ENCODE measurements at places on chromosomes 13 and 19. TPM values are rescaled to one million over a fixed set of nuclear protein-coding genes. Genes with fewer than 3 reads are reported as not detected.

Gene BCL2L12
- total RNA-seq, result 21.2 TPM

DNA sequence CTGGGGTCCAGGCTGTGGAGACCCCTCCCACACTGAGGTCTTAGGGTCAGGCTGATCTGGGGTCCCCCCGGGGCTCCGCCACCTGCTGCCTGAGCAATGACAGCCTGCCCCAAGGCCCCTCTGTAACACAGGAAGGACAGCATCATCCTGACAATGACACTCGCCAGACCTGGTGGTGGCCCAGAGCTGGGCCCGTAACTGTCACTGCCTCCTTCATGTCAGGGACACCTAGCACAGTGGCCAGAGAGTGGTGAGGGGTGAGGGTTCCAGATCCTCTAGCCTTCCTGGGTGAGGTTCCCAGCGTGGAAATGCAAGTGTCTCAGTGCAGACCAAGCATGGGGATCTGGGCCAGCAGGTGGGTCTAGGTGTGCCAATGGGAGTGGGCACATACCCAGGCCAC lies 27.8 kb downstream of the OPA3 start:
- DNase-seq, result no peak

DNA sequence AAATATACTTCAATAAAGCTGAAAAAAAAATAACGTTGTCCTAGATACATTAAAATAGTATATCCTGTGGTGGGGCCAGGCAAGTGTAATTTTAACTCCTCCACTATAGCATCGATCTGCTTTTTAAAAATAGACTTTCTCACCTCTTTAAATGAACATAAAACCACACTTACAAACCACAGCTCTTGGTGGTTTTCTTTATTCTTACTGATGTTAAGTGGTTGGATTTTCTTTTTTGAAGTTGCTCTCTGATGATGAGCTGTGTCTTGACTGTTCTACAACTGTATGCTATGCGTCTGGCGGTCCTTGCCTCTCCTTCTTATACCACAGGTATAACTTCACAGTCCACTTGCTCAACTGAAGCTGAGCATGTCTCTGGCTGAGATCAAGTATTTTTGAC lies 721.5 kb upstream of the KLHL1 start:
- DNase-seq, result no peak

- DNase-seq, result no peak
Observed at GRCh38 chr13:107534548-107534947, 680.8 kb downstream of the LIG4 start.

GRCh38 chr13:101185606-101186005 lies 230.7 kb downstream of the NALCN start:
- DNase-seq, result no peak

- no peak for DNase-seq
Observed at GRCh38 chr19:4177146-4177545, 5.2 kb downstream of the SIRT6 start.

GRCh38 chr13:77516342-77516789 lies 19.1 kb upstream of the SCEL start:
- no peak for DNase-seq

Gene LILRB1
- 0.10 TPM for total RNA-seq

DNA sequence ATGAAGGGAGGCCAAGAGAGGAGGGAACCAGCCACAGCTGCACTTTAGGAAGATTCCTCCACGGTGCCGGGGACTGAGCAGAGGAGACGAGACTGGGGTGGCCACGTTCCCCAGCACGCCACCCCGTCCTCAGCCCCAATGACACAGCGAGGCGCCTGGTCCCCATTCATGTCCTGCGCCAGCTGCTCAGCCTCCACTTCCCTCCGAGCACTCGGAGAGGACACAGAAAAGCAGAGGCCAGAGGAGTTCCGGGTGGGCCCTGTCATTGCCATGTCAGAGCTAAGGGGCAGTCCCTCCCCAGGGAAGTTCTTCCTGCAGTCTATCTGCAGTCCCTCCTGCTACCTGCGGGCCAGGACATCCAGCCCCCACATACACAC lies 53.2 kb upstream of the NFIC start:
- DNase-seq, result no peak

DNA sequence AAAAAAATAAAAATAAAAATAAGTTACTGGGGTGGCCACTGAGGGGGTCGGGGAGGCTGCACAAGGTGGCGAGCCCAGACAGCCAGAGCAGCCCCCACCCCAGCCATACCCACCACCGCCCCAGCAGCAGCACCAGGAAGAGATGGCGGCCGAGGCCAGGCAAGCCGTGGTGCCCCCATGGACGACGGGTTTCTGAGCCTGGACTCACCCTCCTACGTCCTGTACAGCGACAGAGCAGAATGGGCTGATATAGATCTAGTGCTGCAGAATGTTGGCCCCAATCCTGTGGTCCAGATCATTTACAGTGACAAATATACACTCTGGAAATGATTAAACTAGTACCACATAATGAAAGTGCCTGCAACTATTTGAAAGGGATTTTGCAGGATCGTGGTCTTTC lies 71.6 kb upstream of the ZDHHC20 start:
- no peak for DNase-seq

DNA sequence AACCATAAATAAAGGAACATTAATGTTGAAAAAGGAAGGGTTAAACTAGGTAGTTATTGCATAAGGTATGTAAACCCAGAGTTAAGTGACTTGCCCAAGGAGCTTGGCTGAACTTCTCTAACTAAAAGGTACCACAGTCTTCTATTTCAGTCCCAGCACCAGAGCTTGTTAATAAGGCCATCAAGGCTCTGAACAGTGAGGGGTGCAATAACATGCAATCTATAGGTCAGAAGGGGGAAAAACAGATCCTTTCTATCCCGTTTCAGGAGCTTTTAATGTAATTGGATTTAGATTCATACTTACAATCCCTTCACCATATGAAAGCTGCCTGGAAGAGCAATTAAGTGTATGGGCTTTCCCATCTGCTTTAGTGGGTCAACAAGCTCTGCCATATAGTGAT lies 441.5 kb upstream of the SPRY2 start:
- no peak for DNase-seq

- no peak for DNase-seq
Observed at GRCh38 chr13:28033894-28034655, 45.6 kb upstream of the URAD start.

- no peak for DNase-seq
Observed at GRCh38 chr19:34838248-34838647, 65.2 kb upstream of the ZNF599 start.

Gene KIR2DL3
- total RNA-seq, result not detected

DNA sequence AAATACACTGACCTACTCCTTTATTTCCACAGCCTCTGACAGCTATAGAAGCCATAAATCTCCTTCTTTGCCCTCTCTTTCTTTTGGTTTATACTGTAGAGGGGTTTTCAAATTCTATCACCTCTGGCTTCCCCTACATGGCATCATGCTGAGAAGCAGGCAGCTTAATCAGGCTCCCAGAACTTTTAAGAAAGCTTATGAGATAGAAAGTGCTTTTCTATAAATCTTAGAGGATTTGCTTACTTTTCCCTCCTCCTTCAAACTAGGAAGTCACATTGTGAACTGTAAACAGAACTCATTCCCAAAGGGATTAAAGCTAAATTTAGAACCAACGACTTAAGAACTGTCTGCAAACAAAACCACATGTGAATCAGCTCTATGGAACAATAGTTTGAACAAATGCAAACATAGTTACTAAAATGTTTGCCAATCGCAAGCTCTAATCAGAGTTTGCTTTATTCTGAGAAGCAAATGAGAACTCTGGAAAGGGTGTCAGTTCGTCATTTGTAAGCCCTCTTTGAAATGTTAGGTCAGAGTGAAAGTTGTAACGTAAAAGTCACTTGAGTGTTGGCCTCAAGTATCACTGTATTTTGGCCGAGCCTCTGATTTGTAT lies 344.1 kb downstream of the RFC3 start:
- DNase-seq, result no peak

DNA sequence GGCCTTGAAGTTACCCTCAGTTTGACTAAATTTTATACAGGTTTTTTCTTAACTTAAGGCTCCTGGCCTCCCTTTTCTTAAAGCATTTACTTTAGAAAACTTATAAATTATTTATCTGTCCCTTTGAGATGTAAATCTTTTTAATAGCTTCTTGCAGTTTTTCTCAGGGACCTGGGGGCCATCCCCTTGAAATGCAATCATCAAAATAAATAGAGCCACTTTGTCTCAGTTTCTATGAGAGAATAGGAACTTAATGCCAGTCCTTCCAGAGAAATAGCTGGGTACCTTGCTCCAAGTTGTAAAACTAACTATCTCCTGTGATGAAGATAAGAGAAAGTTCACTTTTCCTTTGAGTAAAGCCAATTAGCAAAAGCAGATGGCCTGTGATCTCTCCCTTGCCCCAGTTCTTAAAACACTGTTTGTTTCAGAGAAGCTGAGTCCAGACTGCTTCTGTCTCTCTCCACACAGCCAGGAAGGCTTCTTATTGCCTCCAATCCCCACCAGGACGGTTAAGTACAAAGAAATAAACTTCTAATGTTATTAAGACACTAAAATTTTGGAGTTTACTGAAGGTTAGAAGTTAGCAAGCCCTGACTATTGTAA lies 913.1 kb downstream of the OLFM4 start:
- no peak for DNase-seq

Gene NLRP9
- not detected for total RNA-seq

DNA sequence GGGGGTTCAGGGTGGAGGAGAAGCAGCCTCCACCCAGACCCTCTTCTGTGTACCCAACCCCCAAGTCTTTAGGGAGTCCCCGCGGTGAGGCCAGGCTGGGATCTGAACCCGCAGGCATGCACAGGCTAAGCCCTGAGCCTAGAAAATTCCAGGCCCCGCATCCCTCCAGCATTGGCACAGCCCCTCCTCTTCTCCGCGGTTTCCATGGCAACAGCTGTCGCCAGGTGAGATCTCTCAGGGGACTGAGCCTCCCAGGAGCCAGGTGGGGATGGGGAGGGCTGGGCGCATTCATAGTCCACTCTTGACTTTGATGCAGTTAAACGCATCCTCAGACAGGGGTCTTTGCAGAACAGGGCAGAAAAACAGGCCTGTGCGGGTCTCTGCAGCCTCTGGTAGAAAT lies 48.3 kb upstream of the USP29 start:
- no peak for DNase-seq

Gene GSX1
- total RNA-seq, result not detected

Gene NLRP11
- total RNA-seq, result not detected

Gene CEACAM4
- not detected for total RNA-seq

- peak; percentile 90 for DNase-seq
Observed at GRCh38 chr13:75326173-75327134, 155.5 kb downstream of the TBC1D4 start.

DNA sequence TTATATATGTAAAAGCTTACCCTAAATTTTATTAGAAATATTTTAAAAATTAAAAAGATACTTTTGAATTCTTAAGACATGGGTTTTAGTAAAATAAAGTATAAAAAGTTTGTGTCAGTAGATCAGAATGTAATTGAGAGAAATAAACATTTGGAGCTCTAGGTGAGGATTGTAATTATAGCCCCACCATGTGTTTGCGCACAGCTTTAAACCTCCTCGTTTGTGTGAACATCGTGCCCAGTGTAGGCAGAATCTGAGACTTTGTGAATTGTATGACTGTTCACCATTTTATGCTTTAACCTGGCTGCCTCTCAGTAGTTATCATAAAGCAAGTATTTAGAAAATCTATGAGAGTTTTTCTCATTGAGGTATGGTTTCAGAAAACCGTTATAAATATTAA lies 29.1 kb downstream of the CUL4A start:
- DNase-seq, result no peak

Gene RFX2
- total RNA-seq, result 7.9 TPM

Gene ZNF528
- total RNA-seq, result 25.4 TPM

DNA sequence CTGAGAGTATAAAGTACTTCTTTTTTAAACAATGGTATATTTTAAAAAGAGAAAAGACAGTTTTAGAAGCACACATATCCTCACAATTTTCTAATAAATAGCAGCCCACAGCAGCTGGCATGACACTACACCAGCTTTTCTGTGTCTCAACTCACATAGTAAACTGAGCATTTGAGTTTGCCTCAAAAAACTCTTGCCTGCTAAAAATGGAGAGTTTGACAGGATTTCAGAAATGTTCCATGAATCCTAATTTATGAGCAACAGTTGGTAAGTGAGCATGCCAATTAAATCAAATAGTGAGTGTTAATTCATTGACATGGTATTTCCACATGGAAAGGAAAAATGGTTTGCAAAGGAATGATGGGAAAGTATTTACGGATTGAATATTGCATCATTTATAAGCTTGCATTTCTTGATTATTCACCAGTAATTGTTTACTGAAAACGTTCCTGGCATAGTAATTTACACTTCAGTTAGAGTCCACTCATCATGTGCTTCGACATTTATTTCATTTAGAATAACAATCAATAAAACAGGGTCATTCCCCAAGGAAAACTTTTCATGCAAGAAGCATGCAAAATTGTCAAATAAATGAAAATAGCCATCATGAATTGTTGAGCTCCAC lies 323.0 kb downstream of the EFNB2 start:
- no peak for DNase-seq

DNA sequence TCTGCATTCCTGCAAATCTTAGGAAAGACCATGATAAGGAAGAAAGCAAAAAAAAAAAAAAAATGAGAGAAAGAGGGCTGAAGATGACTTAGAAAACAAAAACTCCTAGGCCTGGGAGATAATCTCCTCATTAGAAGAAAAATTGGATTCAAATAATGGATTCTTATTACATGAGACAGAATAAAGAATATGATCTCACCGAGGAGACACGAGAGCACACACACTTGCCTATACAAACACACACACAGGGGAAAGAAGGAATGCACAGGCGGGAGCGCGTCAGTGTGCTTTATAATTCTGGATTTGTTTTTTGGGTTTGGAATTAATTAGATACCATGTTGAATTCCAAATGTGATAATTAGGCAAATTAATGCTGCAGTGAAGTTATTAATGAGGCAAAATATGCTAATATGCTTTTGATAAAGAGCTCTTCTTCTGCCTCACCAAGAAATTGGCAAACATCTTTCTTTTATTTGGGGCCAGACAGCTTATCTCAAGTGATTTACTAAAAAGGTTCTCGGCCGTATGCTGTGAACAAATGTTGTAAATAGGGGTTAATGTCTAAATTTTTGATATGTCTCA lies 36.1 kb upstream of the PCDH8 start:
- no peak for DNase-seq

GRCh38 chr19:38583219-38583984 lies 34.4 kb downstream of the MAP4K1 start:
- DNase-seq, result no peak

Gene KLC3
- not detected for total RNA-seq

Gene FGF9
- total RNA-seq, result not detected

Gene CYP4F2
- total RNA-seq, result not detected

- DNase-seq, result peak; percentile 96
Observed at GRCh38 chr19:6062274-6062673, 48.0 kb downstream of the RFX2 start.

- no peak for DNase-seq
Observed at GRCh38 chr13:46751811-46752635, 44.9 kb downstream of the ESD start.

GRCh38 chr19:41951686-41952172 lies 7.4 kb downstream of the RABAC1 start:
- DNase-seq, result no peak

DNA sequence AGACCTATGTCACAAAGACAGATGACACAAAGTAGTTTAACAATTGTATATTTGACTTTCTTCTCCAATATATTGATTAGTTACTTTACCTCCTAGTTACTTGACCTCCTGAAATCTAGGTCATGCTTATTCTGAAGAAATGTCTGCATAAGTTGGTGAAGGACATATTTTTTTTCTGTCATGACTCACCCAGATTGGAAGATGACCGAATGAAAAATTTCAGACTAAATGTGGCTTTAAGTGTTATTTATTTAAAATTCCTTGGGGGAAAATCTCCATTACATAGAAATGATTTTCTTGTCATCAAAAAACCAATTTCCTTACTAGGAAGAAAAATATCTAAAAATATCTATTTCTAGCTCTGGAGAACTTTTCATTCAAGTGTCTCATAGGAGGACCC lies 217.1 kb downstream of the POSTN start:
- no peak for DNase-seq

Measured in glomerular endothelial cell (primary cell).